ENCODE measurements at places on chromosomes 1 and 21. TPM values are rescaled to one million over a fixed set of nuclear protein-coding genes. Genes with fewer than 3 reads are reported as not detected.

DNA sequence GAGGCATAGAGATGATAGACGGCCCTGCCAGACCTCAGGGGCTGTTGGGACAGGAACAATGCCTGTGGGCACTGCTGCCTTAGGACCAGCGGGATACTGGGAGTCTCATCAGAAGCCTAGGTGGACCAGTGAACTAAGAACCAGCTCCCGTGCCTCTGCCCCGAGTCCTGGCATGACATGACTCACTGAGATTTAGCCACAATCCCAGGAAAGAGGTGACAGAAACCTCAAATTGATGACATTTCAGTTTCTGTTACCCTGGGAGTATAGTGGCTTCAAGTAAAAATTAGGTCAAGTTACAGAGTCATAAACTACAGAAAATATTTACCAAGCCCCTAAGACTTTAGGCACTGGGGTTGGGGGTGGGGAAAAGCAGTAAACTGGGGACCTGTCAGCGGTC lies 74.6 kb upstream of the GADD45A start:
- DNase-seq: no peak

DNA sequence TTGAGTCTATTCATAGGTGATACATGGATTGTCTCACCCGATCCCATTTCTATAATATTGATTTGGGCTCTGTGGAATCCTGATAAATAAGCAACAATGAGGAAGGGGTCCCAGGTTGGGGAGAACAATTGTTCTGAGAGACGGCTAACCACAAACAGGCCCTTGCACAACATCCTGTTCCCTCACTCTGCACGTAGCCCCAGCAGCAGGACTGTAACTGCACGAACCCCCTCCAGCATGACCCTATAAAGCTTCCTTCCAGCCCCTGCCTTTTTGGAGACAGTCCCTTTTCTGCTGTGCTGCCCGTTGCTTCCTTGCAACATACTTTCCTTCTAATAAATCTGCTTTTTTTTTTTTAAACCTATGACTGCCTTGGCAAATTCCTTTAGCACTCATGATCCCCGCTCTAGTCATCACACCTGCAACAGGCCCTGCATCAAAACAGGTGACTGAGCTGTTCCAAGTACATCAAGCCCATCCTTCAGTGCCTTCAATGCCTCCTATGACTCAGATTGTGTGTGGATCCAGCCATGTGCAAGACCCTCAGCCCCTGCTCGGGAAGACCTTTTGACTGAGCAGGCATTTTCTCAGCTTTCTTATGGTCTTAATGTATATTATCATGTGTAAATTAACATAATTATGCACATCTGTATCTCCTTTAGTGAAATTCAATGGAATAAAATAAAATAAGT lies 63.7 kb upstream of the B3GALNT2 start:
- DNase-seq: no peak

DNA sequence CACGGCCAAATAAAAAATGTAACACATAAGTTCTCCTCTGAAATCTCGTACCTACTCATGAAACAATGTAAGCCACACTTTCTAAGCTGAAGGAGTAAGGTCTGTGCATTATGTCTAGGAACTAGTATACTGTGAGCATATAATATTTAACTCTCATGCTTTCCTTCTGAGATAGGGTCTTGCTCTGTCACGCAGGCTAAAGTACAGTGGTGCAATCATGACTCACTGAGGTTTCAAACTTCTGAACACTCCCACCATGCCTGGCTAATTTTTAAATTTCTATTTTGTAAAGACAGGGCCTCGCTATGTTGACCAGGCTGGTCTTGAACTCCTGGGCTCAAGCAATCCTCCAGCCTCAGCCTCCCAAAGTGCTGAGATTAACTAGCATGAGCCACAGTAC lies 71.3 kb downstream of the AHCTF1 start:
- DNase-seq: no peak

Gene EXO1
- total RNA-seq: 0.58 TPM

Gene PSRC1
- 7.6 TPM for total RNA-seq

DNA sequence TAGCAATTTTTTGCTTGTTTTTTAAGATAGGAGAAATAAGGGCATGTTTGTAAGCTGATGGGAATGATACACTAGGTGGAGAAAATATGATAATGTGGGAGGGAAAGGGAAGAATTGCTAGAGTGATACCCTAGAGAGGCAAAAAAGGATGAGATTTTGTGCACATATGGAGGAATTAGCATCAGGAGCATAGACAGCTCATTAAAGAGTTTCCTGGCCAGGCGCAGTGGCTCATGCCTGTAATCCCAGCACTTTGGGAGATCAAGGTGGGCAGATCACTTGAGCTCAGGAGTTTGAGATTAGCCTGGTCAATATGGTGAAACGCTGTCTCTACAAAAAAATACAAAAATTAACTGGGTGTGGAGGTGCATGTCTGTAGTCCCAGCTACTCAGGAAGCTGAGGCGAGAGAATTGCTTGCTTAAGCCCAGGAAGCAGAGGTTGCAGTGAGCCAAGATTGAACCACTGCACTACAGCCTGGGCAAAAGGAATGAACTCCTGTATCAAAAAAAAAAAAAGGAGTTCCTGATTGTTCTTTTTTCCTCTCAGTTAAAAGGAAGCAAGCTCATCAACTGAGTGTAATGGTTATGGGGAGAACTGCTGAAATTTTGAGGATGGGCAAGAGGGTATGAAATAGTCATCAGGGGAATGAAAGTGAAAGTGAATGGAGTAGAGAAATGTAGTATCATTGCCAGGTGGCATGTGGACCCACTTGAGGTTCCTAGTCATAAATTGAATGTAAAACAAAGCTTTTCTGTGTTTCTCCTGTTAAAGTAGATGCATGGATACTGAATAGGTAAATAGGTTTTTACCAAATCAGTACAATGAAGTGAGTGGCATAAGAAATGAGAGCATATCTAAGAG lies 35.5 kb downstream of the SH3GLB1 start:
- no peak for DNase-seq

Gene CYP4A11
- 0.36 TPM for total RNA-seq

DNA sequence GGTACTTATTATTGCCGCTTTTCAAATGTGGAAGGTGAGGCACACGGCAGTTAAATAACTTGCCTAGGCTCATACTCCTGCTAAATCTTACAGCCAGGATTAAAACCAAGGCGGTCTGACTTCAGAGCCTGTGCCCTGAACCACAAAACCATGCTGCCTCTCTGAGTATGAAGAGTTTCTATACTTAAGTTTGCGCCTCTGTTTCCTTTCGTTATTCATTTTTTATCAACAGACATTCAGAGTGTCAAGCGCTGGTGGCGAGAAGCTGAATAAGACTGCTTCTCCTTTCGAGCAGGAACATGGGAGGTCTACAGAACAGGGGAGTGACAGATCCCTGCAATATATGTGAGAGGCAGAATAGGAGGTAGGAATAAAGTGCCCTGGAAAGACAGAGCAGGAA lies 96.0 kb upstream of the DUSP10 start:
- DNase-seq: no peak

Gene CYP4Z1
- total RNA-seq: 3.5 TPM

Gene KCTD3
- total RNA-seq: 59.4 TPM

Gene TIAM1
- total RNA-seq: 40.2 TPM

- DNase-seq: no peak
Observed at GRCh38 chr21:14095056-14095455, 115.7 kb downstream of the LIPI start.

Gene KLHL17
- total RNA-seq: 10.6 TPM

Gene DNAJC28
- total RNA-seq: 2.2 TPM

Gene LGR6
- total RNA-seq: 0.53 TPM

Gene CHAF1B
- total RNA-seq: 2.5 TPM

DNA sequence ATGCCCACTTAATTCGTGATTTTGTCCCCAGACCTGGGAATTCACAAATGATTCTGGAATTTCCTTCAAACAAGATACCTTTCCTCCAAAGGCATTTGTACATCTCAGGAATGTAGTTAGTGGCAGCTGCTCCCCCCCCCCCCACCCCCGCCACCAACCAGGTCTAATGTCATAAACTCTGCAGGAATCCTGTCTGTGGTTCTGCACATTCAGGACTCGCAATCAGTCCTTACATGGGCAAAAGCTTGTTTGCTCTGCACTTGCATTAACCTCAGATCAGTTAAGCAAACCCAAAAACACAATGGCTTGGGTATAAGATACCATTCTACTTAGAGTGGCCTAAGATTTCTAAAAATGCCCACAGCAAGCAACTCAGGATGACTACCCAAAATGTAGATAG lies 143.8 kb downstream of the TGFB2 start:
- DNase-seq: no peak

DNA sequence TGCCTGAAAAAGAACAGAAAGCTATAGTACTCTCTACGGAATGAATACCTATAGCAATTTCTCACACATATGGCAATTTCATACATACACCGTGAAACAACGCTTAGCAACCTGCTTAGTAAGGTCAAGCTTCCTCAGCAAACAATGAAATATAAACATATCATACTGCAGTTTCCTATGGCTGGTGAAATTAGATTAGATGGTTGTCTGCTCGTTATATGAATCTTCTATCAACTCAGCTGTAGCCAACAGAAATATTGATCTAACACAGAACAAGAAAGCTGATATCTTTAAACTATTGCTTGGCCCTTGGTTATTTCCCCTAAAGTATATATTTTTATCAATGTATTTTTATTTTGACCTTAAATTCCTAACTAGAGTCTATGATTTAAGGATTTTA lies 187.8 kb downstream of the SLC44A5 start:
- DNase-seq: no peak

GRCh38 chr21:36613059-36613458 lies 85.9 kb upstream of the SIM2 start:
- DNase-seq: no peak

DNA sequence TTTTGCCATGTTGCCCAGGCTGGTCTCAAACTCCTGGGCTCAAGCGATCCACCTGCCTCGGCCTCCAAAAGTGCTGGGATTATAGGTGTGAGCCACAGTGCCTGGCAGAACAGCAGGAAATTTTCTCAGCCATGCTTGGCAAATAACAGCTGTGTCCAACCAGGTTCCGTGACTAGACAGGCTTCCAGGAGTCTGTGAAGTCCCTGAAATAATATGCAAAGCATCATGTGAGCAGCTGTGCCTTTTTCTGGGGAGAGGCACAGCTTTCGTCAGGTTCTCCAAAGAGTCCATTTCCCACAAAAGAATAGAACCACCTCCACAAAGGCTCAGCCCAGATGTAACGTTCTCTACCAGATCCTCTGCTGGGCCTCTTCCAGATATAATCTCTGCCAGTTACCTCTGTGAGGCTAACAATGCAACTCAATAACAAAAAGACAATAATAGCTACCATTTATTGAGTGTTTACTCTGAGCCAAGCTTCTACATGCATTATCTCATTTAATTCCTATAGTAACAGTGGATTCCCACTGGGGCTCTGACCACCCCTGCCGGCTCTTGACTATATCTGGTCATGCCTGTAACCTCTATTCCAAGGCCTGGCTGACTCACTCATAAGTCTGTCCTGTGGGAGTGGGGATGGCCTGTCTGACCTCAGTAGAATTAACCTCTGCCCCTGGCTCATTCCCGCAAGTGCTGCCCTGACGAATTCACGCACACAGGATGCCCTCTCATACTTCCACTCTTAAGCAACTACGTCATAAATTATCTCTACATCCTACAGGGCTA lies 4.0 kb upstream of the NKAIN1 start:
- DNase-seq: no peak

DNA sequence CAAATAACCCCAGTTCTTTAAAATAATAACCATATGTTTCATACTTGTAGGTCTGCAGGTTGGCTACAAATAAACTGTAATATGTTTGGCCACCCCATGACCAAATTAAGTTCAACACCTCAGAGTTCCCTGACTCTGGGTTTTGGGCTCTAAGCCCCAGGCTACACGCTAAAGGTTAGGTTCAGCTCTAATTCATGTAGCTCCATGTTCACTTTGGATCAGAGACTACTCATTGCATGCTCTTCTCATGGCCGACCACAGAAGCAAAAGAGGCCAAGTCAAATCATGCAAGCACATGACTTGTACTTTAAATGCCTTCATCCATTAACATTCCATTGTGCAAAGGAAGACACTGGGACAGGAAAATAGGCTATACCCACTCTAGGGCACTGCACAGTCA lies 66.2 kb downstream of the MRPL39 start:
- no peak for DNase-seq

- DNase-seq: no peak
Observed at GRCh38 chr1:63984930-63985290, 211.1 kb downstream of the ROR1 start.

- no peak for DNase-seq
Observed at GRCh38 chr1:228852024-228852423, 116.7 kb downstream of the RHOU start.

DNA sequence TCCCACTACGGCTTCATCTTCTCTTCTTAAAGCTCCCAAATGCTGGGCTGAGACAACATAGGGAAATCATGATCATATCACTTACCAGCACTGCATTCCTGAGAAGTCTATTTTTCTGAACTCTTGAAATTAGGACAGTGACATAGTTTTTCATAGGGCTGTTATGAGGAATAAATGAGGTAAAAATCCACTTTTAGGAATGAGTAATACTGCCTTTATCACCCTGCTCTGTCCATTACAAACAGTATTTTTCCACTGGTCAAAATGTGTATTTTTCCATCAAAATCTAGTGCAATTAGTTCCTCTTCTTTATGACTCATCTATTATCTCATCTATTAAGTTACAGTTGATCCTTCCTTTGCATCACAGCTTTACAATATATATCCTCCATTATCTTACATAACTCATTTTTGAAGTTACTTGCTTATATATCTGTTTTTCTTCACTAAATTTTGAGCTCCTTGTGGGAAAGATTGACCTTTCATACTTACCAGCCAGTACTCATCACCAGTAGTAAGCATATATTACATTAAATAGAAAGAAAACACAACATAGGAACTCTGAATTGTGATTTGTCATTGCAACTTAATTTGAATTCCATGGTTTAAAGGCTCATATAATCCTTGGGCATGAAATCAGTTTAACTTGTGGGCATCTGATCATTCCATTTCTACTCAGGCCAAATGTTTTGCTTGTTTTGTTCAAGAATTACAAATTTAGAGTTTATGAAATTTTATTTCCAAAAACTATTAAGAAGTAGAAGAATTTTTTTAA lies 37.1 kb downstream of the PRRX1 start:
- DNase-seq: no peak

DNA sequence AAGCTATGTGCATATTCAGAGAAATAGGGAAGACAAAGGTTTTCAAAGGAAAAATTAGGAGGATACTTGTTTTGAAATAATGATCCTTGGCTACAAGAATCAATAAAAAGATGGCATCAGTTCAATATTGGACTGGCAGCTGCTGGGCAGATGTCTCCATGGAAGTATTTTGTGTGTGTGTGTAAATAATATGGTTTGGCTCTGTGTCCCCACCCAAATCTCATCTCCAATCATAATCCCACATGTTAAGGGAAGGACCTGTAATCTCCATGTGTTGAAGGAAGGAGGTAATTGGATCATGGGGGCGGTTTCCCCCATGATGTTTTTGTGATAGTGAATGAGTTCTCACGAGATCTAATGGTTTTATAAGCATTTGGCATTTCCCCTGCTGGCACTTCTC lies 40.4 kb upstream of the LRRC7 start:
- DNase-seq: no peak

- no peak for DNase-seq
Observed at GRCh38 chr21:40235528-40235927, 368.3 kb downstream of the PCP4 start.

Measured in sciatic nerve (tissue), 2 donors.